ENCODE measurements at places on chromosomes 13 and 19.

- no peak for DNase-seq
Observed at GRCh38 chr19:8705742-8706141, 7.1 kb upstream of the ACTL9 start.

- DNase-seq = peak; percentile 87
Observed at GRCh38 chr13:106349080-106349931, 186.2 kb downstream of the EFNB2 start.

DNA sequence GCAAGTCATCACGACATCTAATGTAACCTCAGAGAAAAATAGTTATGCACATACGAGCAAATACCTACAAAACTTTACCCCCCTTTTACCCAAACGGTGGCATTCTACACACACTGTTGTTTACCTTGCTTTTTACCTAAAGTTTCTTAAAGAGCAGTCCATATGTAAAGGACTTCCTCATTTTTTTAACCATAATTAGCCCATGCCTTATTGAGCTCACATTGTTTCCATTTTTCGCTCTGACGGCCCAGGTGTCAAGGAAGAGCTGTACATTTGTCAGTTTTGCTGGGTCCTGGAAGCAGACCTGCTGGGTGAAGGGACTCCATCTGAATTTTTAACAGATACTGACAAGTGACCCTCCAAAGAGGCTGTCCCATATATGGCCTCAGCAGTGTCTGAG, 89.4 kb downstream of the STK24 start:
- no peak for DNase-seq

GRCh38 chr13:36857253-36857652, 38.2 kb downstream of the RFXAP start:
- DNase-seq = no peak

- DNase-seq = no peak
Observed at GRCh38 chr13:43232873-43233265, 209.5 kb downstream of the DNAJC15 start.

DNA sequence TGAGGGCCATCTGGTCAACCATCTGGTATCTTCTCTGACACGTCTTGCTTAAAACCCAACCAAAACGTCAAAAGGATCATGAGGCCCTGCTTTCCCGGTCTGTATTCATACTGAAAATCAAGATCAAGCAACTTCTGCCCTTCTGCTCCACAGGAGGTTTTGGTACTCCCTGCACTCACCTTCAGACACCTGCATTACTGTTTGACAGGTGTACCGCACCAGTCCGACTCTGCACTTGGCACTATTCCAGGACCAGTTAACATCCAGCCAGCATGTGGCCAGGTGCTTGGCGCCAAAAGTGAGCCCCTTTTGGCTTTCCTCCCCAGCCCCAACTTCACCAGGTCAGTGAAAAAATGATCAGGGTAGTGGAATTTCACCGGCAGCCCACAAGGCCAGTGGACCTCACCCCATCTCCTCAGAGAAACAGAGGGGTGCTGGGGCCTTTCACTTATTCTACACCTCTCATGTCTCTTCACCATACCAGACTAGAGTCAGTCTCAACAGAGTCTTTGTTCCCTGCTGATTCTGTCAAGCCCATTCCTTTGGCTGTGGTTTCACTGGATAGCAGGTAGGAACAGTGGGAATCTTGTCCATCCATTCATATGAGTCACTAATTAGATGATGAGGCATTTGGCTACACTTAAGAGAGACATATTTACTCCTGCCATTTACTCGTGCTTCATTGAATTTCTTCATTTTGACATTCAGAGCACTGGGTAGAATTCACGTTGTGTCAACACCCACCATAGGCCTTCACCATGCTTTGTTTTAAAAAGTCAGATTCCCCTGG, 85.3 kb downstream of the ZNF726 start:
- no peak for DNase-seq
